ENCODE measurements at places on chromosomes 4 and X.

- DNase-seq, result no peak
These were observed 40.0 kb downstream of the HHIP start for GRCh38 chr4:144685911-144686310.

DNA sequence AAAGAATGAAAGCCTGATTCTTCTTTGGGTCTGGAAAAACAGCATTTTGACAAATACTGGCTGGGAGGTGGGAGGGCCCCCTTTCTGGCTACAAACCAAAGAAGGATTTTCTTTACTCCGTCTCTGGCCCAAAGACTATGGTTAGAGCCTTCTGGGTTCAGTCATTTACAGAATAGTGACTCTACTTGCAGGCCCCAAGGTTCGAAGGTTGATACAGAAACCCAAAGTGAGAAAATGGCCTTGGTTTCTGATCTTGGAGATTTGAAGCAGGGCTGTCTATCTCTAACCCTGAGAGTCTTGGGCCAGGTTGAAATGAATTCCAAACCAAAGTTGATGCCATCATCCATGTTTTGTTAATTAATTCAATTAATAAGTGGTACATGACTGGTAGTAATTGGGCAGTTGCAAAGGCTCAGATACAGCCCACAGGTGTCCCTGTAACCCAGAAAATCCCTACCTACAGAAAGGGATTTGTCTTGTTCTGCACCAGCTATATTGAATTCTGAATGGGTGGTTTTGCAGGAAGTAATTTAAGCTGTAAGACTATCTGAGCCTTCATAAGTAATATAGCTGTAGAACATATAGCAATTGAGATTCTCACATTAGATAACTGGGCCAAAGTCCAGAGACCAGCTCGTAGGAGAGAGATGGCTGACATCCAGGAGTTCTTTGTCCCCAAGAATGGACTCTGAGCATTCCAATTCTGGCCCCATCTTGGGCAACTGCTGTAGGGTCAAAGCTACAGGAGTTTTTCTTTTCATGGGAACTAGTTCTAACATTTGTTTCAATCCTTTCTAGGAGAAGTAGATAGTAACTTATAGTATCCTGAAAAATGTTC is 34.5 kb downstream of the CHRNA9 start:
- DNase-seq, result no peak

DNA sequence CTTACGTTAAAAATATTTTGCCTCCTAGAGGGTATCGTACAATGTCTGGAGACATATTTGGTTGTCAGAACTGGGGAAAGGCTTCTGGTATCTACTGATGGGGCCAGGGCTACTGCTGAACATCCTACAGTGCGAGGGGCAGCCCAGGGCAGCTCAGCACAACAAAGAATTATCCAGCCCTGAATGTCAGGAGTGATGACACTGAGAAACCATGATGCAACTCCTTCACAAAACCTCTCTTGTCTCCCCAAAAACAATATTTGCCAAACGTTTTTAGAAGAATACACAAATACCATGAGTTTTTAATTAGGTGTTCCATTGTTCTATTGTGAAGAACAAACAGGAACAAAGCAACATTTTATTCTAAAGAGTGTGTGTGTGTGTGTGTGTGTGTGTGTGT is 43.4 kb upstream of the CLNK start:
- DNase-seq, result no peak

DNA sequence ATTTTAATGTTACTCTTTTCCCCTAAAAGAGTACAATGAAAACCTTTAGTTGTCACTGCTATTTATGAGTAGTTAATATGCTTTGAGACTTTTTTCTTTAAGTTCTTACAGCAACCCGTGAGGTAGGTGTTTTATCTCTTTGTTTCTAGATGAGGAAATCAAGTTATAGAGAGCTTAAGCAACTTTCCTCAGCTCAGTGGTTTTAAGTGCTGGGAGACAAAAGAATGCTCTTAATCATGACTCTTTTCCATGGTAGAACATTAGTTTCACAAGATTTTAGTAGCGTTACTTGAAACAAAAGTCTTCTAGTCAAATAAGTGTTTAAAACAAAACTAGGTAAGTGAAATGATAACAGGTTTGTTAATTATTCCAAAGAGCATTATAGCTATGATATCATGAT is 354.7 kb upstream of the PITX2 start:
- DNase-seq, result no peak

GRCh38 chr4:184860018-184860779 is 34.4 kb upstream of the ACSL1 start:
- DNase-seq, result no peak
